ENCODE measurements at places on chromosomes 16 and 17.

- no peak for DNase-seq
These were observed 9.8 kb downstream of the NHERF1 start for GRCh38 chr17:74757931-74758847.

DNA sequence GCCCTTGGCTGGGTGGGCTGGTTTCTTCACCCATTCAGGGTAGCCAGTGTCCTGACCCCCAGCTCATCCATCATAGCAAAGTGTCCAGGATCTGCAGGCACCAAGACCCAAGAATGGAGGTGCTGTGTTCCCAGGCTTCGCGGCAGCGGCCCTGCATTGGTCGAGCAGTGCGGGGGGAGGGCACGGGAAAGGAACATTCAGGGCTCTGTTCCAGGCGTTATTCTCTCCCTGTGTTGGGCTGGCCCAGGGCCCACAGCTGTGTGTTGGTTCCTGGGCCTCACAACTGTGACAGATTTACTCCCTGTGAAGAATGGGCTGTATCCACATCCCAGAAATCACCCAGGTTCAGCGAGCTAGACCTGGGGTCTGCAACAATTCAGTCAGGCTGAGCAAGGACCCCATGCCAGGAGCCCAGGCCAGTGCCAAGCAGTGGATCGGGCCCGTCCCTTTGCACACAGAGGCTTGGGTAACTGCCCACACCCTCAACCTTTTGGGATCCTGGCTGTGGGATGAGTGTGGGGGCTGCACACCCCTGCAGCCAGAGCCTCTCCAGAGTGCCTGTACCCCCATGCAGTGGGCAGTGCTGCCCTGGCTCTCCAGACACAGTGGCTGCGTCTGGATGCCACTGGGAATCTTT is 10.0 kb downstream of the GPT2 start:
- no peak for DNase-seq

- no peak for DNase-seq
These were observed 168.0 kb downstream of the AHSP start for GRCh38 chr16:31695667-31696066.

GRCh38 chr17:82239401-82239925 is 10.6 kb downstream of the SLC16A3 start:
- DNase-seq: no peak

GRCh38 chr16:12547608-12547922 is 256.1 kb downstream of the CPPED1 start:
- no peak for DNase-seq

GRCh38 chr17:48593840-48594537 is 410 bp upstream of the HOXB5 start:
- peak; percentile 57 for DNase-seq

- no peak for DNase-seq
These were observed 5.4 kb downstream of the WBP2 start for GRCh38 chr17:75849724-75850123.
